Activated CD8-positive, alpha-beta memory T cell treated with anti-CD3 and anti-CD28 coated beads, Interleukin-2, amount 50 U/mL, for 48 hours (primary cell): ENCODE measurements at places on chromosomes 7 and 10.

DNA sequence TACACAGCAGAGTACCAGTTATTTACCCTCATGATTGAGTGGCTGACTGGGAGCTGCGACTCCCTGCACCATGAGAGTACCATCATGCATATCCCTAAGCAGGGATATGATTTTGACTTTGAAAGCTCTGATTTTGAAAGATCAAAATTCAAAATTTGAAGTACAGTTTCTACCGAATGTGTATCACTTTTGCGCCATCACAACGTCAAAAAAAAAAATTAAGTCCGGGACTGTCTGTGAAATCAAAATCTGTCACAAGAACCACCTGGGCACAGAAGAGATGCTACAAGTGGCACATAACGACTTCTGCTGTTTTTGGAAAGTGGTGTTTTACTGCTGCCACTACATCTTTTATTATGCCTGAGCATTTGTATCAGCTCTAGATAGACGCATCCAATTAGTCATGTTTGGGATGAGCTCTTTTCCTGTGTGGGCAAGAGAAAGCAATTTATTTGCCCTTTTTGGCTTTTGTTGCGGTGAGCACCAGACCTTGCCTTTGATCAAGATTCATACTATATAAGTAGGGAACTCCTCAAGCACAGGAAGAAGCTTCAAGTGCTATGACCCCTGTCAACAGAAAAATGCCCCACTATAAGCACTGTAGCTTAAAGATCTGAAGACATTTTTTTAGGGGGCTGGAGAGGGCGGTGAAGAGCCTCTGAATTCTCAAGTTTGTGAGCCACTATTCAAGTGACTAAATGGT, 10.7 kb downstream of the MTPN start:
- DNase-seq: no peak

GRCh38 chr10:92544296-92544695, 29.6 kb downstream of the IDE start:
- no peak for DNase-seq

DNA sequence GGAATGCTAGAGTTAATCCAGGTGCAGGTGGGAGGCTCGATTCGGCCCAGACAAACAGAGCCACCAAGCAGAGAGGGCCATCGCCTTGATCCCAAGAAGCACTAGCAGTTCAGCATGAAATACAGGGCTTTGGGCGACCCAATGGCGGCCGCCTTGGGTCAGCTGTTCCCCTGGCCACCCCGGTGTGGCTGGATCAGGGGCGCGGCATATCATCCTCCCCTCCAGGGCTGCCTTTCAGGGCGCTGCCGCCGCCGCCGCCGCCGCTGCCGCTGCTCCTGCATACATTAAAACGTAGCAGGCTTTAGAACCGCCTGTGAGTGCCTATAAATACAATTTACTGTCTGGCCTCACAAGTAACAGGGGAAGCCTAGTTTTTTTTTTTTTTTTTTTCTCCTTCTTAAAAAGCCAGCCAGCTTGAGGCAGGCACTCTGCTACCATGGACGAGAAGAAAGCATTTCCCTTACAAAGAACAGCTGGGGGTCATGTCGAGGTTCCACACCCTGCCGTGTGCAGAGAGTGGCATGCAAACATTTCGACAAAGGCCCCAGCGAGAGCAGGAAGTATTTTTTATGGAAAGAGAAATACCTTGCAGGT, 57.7 kb upstream of the EFCAB10 start:
- DNase-seq: no peak

DNA sequence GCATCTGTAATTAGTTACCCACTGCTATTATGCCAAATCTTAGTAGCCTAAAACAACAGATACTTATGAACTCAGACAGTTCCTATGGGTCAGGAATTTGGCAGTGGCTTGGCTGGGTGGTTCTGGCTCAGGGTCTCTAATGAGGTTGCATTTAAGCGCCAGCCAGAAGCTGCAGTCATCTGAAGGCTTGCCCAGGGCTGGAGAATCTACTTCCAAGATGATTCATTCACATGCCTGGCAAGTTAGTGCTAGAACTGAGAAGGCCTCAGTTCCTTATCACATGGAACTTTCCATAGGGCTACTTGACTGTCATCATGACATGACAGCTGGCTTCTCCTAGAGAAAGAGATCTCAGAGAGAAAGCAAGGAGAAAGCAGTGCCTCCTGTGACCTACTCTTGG, 121.3 kb downstream of the AVL9 start:
- no peak for DNase-seq

- DNase-seq: no peak
These were observed 329.0 kb downstream of the RNLS start for GRCh38 chr10:88254091-88254490.

DNA sequence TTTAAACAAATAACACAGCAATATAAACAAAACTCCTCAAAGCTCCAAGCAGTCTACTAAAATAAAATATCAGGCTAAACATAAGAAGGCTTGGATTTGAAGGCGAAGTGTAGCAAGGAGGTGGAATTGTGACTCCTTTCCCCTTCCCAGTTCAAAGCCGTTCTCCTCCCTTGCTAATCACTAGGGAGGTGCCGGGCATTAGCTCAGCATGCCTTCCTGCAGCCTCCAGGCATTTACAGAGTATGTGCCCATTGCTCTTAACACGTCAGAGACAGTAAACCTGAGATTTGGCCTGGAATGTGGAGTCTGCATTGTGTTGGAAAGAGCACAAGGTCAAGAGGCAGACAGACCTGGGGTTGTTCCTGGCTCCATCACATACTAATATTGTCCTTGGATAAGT, 15.6 kb downstream of the CNNM1 start:
- no peak for DNase-seq

GRCh38 chr10:37488792-37489657, 363.6 kb downstream of the ANKRD30A start:
- no peak for DNase-seq

GRCh38 chr7:30779574-30779973, 8.4 kb downstream of the MINDY4 start:
- DNase-seq: no peak

DNA sequence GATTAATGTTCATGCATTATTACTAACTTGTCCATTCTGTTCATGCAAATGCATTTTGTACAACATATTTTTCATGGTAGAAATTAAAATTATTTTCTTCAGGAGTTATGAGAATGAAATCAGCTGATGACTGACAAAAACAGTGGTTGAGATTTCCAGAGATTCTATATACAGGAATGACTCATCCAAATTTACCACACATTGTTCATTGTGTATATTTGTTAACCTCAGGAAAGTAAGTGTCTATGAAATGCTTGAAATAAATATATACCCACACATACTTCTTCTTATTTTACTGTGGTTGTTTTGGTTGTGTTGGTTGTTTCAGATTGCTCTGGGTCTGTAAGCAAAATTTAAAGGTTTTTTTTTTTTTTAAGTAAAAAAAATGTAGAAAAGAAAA, 108.1 kb upstream of the SP8 start:
- no peak for DNase-seq
